ENCODE measurements at places on chromosomes 2 and 18. TPM values are rescaled to one million over a fixed set of nuclear protein-coding genes. Genes with fewer than 3 reads are reported as not detected.

- DNase-seq = no peak
Observed at GRCh38 chr2:112910865-112911264, at the start of gene IL37. IL37 (plus strand) TSS chr2:112911165; CDS start chr2:112913013, 1,848 bp downstream.

WDSUB1 gene
- total RNA-seq = 6.0 TPM

- no peak for DNase-seq
Observed at GRCh38 chr2:236334122-236334876, 70.1 kb upstream of the ASB18 start.

DNA sequence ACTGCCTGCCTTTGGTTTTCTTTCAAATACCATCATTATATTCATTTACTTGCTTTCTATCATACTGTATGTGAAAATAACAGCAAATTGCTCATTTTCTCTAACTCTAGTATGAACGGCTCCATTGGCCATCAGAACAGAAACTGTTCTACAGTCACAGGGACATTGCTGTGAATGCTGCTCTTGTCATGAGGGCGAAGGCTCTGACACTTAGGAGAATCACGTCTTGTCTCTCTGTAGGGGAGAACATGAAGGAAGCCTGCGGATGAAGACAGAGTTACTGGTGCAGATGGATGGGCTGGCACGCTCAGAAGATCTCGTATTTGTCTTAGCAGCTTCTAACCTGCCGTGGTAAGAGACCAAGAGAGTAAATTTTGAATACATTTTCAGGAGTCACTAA lies 41.7 kb upstream of the ELOA2 start:
- DNase-seq = no peak

DNA sequence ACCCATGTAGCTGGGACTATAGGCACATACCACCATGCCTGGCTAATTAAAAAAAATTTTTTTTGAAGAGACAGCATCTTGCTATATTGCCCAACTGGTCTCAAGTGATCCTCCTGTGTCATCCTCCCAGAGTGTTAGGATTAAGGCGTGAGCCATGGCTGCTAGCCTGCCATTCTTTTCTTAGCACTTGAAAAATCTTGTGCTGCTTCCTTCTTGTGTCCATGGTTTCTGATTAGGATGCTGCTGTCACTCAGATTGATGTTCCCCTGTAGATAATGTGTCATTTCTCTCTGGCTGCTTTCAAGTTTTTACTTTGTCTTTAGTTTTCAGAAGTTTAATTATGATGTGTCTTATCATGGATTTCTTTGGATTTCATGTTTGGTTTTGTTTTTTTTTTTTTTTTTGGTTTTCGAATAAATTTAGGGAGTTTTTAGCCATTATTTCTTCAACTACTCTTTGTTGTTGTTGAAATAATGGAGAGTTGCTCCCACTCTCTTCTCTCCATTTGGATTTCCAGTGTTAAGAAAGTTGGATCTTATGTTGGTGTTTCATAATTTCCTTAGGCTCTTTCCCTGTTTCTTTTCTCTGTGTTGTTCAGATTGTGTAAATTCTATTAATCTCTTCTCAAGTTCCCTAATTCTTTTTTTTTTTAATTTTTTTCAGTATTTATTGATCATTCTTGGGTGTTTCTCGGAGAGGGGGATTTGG lies 2.5 kb downstream of the ATP9B start:
- no peak for DNase-seq

LRRC30 gene
- not detected for total RNA-seq

DNA sequence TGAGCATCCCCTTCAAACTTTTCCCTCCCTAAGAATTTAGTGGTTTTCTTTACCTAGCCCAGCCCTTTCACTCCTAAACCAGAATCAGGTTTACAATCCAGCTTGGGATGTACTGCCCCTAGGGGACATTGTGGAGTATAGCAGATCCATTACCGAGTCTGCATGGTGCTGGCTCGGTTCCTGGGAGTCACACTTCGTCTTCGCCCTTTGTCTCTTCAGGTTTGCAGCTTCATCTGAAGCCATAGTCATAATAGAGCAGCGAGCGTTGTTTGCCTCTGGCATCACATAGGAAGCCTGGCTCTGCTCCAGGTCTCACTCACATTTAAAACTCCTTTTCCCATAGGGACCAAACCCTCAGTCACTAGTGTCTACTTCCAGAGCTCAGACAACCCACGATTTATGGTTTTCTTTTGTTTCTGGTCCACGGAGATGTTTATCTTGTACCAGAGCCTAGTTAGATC lies 16.8 kb upstream of the LYPD6 start:
- DNase-seq = peak; percentile 15

OTX1 gene
- total RNA-seq = not detected

GRCh38 chr2:233487748-233488345 lies 78.7 kb downstream of the USP40 start:
- no peak for DNase-seq

DNA sequence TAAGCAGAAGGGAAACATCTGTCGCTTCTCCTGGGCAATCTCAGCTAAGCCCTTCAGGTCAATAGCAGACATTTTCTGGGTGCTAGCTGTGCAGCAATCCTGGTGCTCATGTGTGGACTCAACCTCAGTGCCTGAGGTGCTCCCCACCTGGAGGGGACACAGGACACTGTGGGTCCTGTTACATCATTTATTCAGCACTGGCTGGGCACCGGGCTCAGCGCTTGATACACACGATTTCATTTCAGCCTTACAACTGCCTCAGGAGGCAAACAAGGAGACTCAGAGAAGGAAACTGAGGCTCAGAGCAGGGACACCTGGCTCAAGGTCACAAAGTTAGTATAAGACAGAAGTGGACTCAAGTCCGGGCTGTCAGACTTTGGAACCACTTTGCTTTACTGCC lies 46.7 kb downstream of the MARCO start:
- no peak for DNase-seq

GRCh38 chr2:189685540-189686229 lies 11.2 kb downstream of the ANKAR start:
- no peak for DNase-seq

- DNase-seq = no peak
Observed at GRCh38 chr2:210955591-210955990, 399.2 kb downstream of the CPS1 start.

TMEM150A gene
- 1.3 TPM for total RNA-seq

TEKT4 gene
- total RNA-seq = not detected

GRCh38 chr2:67888351-67889005 lies 174.3 kb downstream of the C1D start:
- DNase-seq = no peak

GRCh38 chr2:221494556-221494955 lies 77.5 kb downstream of the EPHA4 start:
- DNase-seq = no peak

GRCh38 chr2:109387778-109388469 lies 225.8 kb downstream of the SEPTIN10 start:
- DNase-seq = no peak

BOLL gene
- total RNA-seq = not detected

DNA sequence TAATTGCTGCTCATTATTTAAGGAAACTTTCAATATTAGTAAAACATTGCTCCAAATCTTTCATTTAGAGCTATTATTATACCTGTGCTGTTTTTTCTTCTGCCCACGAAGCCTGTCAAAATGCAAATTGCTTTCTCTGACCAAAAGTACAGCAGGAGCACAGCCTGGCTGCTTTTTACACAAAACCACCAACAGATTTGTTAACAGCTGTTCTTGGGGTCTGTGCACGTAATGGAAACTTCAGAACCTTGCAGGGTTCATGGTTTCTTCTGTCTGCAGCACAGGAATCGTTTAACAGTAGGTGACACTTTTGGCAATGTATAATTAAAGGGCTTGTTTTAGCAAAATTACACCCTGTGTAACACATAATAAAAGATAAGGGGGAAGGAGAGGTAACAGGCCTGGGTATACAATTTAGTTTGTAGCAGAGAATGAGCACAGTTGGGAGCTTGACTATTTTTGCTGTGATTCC lies 447.3 kb downstream of the KCNJ3 start:
- DNase-seq = no peak

GRCh38 chr2:36214691-36215090 lies 140.9 kb upstream of the CRIM1 start:
- DNase-seq = no peak

GRCh38 chr2:43676322-43677050 lies at the start of gene C1GALT1C1L:
C1GALT1C1L (minus strand) TSS chr2:43676429; CDS start chr2:43676322, 107 bp downstream.
- peak; percentile 34 for DNase-seq

DNA sequence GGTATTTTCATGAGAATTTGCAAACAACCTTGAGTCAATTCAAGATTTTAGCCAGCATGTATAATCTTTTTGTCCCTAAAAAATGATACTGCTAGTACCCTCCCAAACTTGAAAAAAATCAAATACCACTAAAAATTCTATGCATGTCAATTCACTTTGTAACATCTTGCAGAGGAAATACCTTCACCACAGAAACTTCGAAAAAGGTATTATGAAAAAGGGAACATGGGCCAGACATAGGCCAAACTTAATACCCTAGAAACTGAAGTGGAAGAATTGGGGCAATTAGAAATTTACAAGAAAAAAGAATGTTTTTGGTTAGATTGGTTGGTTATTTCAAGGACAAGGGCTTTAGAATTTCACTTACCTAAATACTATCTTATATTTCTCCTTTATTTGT lies 48.5 kb downstream of the PAX3 start:
- no peak for DNase-seq

- no peak for DNase-seq
Observed at GRCh38 chr2:211545582-211545981, 989.2 kb downstream of the CPS1 start.

- no peak for DNase-seq
Observed at GRCh38 chr2:229660951-229661350, 53.4 kb downstream of the DNER start.

GRCh38 chr2:2689306-2689705 lies 358.2 kb upstream of the MYT1L start:
- DNase-seq = no peak

ICOS gene
- total RNA-seq = 161 TPM

DNA sequence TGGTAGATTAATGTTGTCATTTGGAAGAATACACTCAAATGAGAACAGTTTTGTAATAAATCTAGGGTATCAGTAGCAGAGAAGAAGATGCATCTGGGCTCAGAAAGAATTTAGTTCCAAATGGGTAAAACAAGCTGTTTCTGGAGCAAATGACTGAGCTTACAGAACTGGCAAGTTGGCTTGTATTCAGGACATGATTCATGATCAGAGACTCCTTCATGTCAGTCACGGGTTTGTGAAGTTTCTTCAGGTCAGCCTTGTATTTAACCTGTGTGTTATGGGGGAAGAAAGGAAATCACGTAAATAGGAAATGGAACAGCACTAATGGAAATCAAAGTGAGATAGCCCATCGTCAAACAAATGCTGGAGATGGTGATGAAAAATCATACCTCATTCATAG lies 109.1 kb downstream of the RIF1 start:
- no peak for DNase-seq

DNA sequence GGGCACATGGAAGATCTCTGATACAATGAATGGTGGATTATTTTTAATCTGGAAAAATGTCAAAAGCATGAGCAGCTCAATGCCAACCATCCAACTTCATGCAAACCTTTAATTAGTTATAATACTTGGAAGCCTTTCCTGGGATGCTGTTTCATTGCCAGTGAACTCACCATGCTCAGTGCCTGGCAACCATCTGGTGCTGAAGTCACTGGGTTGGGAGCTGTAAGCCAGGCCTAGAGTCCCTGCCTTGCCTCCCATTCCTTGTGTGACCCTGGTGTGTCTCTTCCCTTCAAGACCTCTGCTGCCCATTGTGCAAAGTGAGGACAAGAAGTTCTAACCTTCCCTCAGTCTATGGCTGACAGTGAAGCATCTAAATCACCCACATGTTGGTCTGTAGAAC lies 458.7 kb downstream of the RNF144A start:
- DNase-seq = no peak

DNA sequence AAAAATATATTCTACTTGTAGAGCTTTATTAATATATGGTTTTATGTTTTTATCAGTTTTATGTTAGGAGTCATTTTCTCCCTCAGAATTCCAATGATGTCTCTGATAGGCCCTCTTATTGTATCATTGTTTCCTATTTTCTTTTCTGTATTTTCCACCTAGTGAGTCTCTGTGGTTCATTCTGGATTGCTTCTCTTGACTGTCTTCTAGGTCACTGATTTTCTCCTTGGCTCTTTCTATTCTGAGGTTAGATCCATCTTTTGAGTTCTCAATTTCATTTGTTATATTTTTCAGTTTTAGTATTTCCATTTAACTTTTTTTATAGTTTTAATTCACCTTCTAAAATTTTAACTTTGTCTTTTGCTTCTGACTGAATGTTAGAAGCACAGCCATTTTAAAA lies 37.6 kb downstream of the EIF5B start:
- no peak for DNase-seq

TCF23 gene
- total RNA-seq = not detected

DNA sequence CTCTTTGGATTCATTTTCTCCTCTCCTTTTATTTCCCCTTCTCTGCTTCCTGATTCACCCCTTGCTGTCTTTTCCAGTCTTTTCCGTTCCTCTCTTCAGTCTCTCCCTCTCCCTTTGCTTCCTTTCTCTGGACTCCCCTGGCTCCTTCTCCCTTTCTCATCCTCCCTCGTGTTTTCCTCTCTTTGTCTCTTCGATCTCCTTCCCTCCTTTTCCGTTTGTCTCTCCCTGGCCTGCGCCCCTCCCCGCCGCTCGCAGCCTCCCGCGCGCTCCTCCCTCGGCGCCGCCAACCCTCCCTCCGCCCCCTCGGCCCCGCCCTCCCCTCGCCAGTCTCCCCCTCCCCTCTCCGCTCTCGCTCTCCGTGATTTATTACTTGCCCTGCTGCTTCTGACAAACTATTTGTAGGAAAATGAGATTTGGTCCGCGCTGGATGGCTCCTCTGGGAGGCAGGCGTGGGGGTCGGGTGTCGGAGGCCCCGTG lies 46.0 kb upstream of the PAX8 start:
- peak; percentile 77 for DNase-seq

DNA sequence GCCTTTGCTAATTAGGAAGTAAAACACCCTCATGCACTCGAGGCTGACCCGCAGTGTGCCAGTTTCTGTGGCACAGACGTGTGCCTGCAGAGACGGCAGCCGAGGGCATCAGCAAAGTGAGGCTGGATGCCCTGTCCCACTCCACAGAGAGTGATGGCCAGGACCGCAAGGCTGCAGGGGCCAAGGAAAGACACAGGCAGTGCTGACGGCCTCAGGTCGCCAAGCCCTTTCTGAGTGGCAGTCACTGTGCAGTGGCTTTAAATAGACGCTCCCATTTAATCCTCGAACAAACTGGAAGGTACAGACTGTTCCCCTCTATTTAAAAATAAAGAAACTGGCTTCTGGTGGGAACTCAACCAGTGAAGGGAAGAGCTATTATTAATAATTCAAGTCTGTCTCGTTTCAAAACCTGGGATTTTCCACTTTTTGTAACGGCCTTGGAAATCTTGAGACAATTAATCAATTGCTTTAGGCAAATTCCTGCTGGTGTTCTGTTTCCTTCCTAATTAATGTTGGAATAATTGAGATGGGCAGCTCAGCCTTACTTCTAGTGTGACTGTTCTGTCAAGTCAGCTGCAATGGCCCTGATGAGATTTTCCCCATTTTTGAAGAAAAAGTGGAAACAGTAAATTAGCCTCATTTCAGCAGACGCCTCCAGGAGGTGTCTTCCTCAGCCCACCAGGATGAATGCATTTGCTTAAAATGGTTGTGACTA lies 644.6 kb upstream of the RAB6C start:
- DNase-seq = no peak
